Ureter (tissue), 1 donor: ENCODE measurements at places on chromosomes 11 and 22. TPM values are rescaled to one million over a fixed set of nuclear protein-coding genes. Genes with fewer than 3 reads are reported as not detected.

VSIG10L2 gene
- 0.75 TPM for total RNA-seq

MRPL23 gene
- total RNA-seq: 40.5 TPM

TRIM51 gene
- not detected for total RNA-seq

TTC28 gene
- total RNA-seq: 56.8 TPM

OR5D16 gene
- not detected for total RNA-seq

ENDOD1 gene
- 36.7 TPM for total RNA-seq

OR5D18 gene
- total RNA-seq: not detected

BIK gene
- total RNA-seq: 2.5 TPM
